Amygdala (tissue), 56 donors: ENCODE measurements at places on chromosomes 2 and 18.

DNA sequence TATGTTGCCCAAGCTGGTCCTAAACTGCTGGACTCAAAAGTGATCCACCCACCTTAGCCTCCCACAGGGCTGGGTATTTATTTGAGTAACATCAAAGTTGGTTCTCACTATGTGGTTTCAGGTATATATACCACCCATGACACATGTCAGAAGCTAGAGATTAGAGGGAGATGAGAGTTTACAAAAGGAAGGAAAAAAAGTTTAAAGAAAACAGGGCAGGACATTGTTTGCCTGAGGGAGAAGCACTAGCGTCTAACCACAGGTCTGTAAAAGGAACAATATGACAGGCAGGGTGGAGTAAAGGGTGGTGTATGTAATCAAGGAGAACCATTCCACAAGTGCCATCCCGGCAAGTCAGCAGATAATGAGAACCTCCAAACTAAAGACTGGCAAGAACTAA, 8.5 kb downstream of the CEP76 start:
- no peak for DNase-seq

GRCh38 chr2:54464341-54464740, 8.2 kb downstream of the SPTBN1 start:
- no peak for DNase-seq

- DNase-seq = no peak
These were observed 232.0 kb downstream of the LDLRAD4 start for GRCh38 chr18:13450289-13451212.

GRCh38 chr2:16045653-16046352, 105.5 kb downstream of the MYCN start:
- DNase-seq = no peak

DNA sequence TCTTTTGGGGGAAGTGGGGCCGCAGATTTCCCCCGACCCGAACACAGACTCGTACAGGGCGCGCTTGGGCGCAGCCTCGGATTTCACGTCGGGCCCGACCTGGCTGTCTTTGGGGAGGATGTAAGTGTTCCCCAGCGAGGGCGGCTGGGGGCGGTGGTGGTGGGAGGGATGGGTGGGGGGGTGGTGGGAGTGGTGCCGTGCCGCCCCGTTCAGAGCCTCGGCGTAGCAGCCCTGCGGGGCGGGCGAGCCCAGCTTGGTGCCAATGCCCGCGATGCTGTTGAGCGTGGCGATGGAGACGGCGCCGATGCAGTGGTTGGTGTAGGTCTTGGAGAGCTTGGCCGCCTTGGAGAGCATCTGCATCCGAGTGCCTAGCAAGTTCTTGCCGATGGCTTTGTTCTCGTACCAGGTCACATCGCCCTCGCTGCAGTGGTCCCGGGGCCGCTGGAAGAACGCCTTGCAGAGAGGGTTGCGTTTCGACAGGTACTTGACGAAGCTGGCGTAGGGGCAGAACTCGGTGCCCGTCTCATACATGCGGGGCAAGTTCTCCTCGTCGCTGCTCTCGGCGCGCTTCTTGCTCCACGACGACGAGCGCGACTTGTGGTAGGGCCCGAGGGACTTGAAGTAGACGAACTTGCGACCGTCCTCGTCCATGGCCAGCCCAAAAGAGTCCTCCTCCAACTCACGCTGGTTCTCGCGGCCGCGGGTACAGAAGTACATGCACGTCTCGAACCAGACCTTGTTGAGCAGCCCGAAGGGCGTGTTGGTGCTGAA, 1.3 kb downstream of the KCTD1 start:
- no peak for DNase-seq

- DNase-seq = no peak
These were observed 2.4 kb downstream of the SP110 start for GRCh38 chr2:230217424-230217823.

GRCh38 chr2:181778621-181779201, 98.4 kb upstream of the NEUROD1 start:
- no peak for DNase-seq

DNA sequence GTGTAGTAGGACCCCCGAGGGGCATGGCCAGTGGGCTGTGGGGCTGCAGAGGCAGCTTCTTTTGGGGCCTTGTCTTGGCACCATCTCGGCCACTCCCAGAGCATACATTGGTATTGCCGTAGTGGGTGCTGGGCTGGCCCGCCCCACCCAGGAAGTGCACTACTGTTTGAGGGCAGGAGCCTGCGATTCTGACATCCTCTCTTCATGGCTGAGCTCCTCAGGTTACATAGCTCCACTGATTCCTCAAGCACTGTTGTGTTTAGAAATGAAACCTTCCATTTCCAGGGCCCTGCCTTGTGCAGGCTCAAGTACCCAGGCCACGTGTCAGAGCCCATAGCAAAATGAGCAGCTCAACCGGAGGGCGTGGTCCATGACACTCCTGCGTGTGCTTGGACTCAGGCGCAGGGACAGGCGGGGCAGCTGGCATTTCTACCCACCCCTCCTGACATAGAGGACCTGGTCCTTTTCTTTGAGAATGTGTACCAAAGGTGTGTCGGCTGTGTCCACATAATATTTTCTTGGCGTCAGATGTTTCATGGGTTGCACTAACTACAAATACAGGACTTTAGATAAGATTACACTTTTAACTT, 67.9 kb downstream of the DGKD start:
- DNase-seq = no peak

DNA sequence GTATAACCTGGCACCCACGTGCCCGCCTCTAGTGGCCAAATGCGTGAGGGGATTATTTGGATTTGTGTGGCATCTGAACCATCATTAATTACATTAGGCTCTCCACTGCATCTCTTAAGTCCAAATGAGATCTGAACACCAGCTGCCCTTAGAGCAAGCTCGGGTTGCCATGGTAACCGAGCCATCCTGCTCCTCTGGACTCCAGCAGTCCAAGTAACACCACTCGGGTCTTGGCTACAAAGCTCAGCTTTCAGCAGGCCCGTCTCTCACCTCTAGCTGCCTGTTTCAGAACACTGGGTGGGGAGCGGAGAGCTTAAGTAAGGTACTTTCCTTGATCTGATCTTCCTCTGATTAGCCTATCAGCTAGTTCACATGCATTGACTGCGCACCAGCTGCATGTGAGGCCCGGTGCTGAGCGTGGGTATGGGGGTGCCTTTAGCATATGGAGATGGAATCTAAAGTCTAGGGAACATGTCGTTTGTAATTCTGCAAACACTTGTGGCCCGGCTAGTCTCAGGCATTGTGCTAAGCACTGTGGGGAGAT, 14.1 kb upstream of the CYS1 start:
- DNase-seq = no peak

GRCh38 chr2:191552066-191552465, 125.9 kb upstream of the NABP1 start:
- no peak for DNase-seq

GRCh38 chr2:15553519-15553918, 7.6 kb downstream of the NBAS start:
- no peak for DNase-seq

GRCh38 chr18:68181956-68182355, 533.0 kb downstream of the TMX3 start:
- no peak for DNase-seq

GRCh38 chr18:63987743-63988142, 17.9 kb downstream of the SERPINB8 start:
- no peak for DNase-seq

DNA sequence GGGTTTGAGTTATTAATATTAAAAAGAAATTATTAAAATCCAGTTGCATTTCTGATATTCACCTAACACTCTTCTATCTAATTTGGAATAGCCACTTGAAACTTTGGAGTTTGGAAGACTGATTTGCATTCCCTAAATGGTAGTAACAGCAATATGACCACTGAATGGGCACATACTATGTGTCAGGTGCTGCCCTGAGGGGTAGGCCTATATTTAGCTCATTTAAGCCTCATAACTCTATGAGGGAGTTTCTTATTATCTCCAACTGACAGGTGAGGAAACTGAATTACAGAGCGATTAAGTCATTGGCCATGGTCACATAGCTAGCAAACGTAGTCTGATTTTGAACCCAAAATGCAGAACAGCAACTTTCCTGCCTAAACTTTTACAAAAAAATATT, 77.3 kb downstream of the VWA3B start:
- no peak for DNase-seq

- no peak for DNase-seq
These were observed 25.9 kb upstream of the STEAP3 start for GRCh38 chr2:119197529-119198239.

GRCh38 chr2:160411167-160411566, 82.4 kb downstream of the RBMS1 start:
- no peak for DNase-seq

DNA sequence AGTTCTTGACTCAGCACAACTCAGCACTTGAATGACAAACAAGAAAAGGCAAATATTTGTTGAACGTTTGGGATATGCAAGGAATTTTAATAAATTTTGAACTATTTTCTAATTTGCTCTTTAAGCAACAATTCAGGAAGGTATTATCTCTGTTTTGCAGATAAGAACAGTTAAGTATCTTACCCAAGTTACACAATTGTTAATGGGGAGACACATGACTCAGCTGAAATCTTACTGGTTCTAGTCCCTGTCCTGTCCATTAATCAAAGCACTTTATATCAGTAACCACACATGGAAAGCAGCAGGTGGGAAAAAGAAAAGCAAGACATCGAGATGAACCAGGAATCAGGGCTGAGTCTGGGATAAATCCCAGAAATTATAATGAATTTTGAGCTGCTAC, 493.9 kb upstream of the PIK3C3 start:
- no peak for DNase-seq

GRCh38 chr2:201263779-201264178, 3.4 kb downstream of the CASP8 start:
- DNase-seq = no peak

GRCh38 chr18:51692612-51693011, 495.1 kb upstream of the MEX3C start:
- no peak for DNase-seq

DNA sequence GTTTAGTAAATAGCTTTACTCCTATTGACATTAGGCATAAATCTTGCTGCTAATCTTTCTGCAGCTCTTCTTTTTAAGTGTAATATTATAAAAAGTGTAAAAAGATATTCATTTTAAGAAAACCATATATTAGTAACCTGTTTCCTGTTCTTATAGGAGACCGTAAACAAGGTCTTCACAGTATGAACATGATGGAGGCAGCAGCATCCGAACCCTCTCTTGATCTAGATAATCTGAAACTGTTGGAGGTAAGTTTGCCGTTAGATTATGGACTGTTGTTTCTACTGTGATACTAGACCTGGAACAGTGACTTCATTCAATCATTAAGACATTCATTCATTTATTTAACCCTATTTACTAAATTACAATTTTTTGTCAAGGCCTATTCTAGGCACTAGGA, 120.0 kb upstream of the FAM117B start:
- no peak for DNase-seq

DNA sequence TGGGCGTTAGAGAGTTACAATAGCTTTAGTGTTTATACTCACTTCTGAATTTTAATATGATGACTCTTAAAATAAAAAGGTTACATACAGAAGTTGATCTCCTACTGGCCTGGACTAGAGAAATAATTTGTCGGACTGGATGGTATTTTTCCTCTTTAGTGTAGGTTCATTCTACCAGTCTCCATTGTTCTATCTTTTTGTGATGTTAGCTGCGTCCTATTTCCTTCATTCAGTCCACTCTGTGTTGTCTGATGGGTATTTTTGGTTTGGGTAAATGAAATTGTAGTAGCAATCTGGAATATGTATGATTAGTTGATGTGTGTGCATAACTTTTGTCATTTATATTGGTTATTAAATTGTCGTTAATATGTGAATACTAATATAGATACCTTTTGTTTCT, 5.3 kb downstream of the DDX1 start:
- no peak for DNase-seq

- no peak for DNase-seq
These were observed 516.7 kb downstream of the ERBB4 start for GRCh38 chr2:212021947-212022346.

DNA sequence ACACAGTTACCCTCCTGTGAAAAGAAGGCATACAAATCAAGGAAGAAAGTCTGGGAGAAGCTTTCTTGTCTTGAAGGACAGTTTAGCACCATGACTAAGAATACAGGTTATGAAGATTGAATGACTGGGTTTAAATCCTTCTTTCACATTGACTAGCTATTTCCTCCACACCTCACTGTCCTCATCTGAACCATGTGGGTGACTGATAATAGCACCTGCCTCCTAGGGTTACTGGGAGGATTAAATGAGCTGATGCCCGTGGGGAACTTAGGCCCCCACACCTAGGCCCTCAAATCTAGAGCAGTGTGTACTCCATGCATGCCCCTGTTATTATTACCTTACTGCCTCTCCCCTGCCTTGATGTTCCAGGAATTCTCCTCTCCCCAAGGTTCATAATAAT, 202.9 kb downstream of the FBXO15 start:
- no peak for DNase-seq

- DNase-seq = no peak
These were observed 229.5 kb downstream of the PIEZO2 start for GRCh38 chr18:10919851-10920250.

DNA sequence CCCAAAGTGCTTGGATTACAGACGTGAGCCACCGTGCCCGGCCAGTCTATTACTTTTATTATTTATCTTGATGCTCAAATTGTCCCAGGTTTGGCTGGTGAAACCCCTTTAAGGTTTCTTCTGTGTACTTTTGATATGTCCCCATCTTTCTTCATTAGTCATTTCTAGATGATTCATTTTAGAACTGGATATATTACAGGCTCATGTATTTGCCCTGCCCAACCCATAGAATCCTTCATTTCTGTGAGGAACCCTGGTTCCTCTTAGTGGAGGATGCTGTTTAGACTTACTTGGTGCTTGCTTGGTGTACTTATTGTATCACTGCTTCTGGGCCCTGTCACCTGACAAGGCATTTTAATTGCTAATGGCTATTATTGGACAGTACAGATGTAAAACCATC, 40.1 kb downstream of the KCMF1 start:
- DNase-seq = no peak

GRCh38 chr2:31666878-31667277, 86.1 kb upstream of the SRD5A2 start:
- no peak for DNase-seq

- DNase-seq = no peak
These were observed 124.9 kb downstream of the PLCL1 start for GRCh38 chr2:197929008-197929885.

- DNase-seq = no peak
These were observed 73.7 kb downstream of the GREB1L start for GRCh38 chr18:21315741-21316197.

- no peak for DNase-seq
These were observed 3.8 kb downstream of the SOCS6 start for GRCh38 chr18:70292628-70293027.

GRCh38 chr2:145380436-145381017, 860.6 kb upstream of the ZEB2 start:
- DNase-seq = no peak

- DNase-seq = no peak
These were observed 121.0 kb upstream of the XPO1 start for GRCh38 chr2:61658841-61659780.

- DNase-seq = no peak
These were observed 21.4 kb downstream of the KCNS3 start for GRCh38 chr2:17899871-17900270.
